ENCODE measurements at places on chromosomes 2 and 18.
A peak's percentile ranks its signal among the peaks of the same experiment; 100 is the strongest.

DNA sequence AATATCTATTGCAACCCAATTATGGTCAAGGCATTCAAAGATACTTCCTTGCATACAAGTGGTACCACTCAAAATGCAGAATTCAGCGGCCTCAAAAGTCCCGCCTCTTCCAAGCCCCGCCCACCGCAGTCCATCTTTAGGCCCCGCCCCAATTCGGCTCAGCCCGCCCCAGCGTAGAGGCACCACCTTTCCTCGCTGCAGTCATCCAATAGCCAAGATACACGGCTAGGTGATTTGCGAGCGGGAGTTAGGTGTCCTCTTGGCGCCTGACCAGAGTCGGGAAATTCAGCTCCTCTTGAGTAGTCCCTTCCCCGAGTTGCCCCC is 431 bp upstream of the SEC11C start:
- DNase-seq = peak; percentile 97

DNA sequence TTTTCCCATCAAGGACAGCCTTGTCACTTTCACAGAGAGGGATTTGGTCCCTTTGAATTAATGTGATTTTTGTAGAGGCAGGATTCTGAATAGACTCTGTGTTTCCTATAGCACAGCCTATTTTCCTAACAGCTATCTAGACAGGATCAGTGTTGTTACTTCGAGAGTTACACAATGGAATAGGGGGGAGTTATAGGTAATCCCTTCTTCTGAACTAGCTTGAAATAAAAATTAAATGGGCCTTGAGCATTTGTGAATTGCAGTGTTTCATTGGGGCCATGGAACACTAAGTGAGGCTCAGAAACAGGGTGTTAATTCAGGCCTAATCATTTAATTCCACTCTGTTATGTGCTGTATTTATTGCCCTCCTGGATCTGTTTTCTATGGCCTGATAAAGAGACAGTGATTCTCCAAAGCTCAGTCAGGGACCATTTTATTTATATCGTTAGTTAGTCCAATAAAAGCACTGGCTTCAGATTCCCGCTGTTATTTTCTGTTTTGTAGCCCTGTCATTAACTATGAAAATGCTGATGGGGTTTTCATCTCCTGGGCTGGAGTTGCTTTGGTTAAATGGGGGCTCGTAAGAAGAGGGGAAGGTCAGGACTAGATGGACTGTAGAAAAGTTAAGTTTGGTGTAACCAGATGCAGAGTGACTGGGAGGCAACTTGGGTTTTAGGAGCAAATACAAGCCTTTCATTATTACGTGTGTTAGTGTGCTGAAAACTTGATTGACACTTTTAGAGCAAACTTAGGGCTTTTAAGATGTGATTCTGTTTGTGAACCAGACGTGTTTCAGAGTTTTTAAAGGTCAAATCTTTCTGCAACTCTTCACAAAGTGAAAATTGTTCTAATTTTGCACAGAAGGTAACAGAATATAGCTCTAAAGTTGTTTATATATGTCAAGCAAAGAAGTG is 461.0 kb upstream of the HNRNPA3 start:
- DNase-seq = no peak

DNA sequence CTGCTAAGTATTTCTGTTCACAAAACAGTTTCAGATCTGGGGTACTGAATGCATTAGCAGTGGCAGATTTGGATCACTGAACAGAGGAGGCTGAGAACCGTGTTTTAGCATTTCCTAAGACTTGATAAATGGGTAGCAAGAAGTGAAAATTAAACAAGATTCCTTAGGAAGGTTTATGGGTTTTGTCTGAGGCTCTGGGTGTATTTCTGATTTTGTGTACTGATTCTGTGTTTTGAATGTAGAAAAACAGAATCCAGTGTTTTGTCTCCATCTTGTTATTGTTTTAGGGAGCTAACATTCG is 1.4 kb downstream of the FAM117B start:
- no peak for DNase-seq

GRCh38 chr18:74604774-74605173 is 7.1 kb downstream of the ZNF407 start:
- DNase-seq = no peak

DNA sequence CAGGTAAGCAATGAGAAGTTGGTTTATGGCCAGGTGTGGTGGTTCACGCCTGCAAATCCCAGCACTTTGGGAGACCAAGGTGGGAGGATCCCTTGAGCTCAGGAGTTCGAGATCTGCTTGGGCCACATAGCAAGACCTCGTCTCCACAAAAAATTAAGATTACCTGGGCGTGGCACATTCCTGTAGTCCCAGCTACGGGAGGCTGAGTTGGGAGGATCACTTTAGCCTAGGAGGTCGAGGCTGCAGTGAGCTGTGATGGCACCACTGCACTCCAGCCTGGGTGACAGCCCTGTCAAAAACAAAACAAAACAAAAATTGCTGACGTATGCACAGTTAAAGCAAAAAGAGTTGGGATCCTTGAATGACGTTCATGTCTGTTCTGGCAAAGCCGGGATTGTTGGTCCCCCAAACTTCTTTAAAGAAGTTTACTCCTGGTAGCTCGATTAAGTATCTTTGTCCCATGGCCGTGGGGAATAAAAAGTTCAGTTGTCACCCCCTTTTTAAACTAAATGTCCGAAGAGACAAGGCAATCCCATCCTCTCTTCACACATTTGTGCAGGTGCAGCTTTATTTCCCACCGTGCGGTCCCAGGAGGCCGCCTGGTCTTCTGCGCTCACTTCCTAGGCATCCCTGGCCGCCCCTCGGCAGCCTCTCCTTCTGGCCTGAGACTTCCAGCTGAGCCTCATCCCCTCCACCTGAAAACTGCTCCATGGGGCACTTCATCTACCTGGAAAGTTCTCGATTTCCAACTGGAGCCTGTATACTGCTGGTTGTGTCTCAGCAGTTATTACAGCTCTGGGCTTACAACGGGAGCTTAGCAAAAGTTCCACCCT is 762 bp upstream of the SPOPL start:
- DNase-seq = peak; percentile 77

- DNase-seq = no peak
Observed at GRCh38 chr2:148067801-148068200, 46.9 kb downstream of the MBD5 start.

DNA sequence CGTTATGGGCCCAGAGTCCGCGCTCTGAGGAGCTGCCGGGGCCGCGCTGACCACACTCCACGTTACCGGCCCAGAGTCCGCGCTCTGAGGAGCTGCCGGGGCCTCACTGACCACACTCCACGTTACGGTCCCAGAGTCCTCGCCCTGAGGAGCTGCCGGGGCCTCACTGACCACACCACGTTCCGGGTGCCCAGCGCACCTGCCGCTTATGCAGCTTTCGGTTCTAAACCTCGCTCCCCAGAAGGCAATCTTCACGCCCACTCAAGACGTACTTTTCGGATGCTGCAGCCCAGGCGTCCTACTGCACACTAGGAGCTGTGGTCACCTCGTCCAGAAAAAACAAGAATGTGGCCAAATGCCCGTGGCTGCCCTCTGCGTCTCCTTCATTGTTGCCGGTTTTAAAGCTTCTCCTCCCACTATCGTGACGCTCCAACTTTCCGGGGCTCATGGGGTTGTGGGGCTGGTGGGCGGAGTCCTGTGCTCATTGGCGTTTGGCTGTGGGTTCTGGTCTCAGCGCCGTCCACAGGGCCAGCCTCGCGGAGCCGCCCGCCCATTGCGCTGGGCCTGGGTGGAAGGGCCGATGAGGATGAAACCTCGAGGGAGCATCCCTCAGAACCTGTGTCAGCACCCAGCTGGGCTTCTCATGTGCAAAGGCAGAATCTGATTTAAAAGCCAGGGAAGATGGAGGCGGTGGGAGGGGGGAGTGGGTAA is 11.9 kb downstream of the KCNG2 start:
- no peak for DNase-seq

DNA sequence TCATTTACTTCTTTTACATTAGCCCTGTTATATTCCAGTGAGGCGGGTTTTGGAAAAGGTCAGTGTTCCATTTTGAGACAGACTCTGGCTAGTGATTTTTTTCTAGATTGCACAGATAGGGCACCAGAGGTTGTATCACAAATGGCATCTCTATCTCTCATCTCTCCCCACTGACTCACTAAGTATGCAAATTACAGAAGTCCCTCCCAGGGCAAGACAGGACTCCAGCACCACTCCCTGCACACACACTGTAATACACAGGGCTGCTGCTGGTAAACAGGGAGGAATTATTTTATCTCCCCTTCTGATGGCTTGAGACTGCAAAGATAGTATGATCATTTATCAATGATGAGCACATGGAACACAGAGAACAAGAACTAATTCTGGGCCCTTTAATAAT is 46.2 kb downstream of the AKAIN1 start:
- DNase-seq = peak; percentile 45

DNA sequence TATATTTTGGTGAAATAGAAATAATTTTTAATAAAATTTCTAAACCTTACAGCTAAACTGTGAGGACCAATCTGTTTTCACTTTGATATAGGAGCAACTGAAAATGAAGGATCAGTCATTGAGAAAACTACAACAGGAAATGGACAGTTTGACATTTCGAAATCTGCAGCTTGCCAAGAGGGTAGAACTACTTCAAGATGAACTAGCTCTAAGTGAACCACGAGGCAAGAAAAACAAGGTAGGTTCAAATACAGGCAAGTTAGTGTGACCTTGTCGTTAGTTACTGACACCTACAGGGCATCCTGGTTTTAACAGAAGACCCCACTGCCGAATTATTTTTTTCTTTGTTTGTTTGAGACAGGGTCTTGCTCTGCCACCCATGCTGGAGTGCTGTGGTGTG is 75.5 kb upstream of the STON1 start:
- DNase-seq = no peak

- DNase-seq = no peak
Observed at GRCh38 chr18:43970656-43971055, 693.4 kb upstream of the SYT4 start.

- DNase-seq = no peak
Observed at GRCh38 chr2:48749291-48750127, 6.0 kb downstream of the LHCGR start.

GRCh38 chr2:170716851-170717598 is 1.9 kb downstream of the SP5 start:
- DNase-seq = no peak

- DNase-seq = peak; percentile 32
Observed at GRCh38 chr18:33839452-33840211, 261.6 kb downstream of the ASXL3 start.

DNA sequence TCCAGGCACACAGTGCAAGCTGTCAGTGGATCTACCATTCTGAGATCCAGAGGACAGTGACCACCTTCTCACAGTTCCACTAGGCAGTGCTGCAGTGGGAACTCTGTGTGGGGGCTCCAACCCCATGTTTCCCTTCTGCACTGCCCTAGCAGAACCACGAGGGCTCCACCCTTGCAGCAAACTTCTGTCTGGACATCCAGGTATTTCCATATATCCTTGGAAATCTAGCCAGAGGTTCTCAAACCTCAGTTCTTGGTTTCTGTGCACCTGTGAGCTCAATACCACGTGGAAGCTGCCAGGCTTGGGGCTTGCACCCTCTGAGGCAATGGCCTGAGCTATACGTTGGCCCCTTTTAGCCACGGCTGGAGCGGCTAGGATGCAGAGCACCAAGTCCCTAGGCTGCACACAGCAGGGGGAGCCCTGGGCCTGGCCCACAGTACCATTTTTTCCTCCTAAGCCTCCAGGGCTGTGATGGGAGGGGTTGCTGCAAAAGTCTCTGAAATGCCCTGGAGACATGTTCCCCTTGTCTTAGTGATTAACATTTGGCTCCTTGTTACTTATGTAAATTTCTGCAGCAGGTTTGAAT is 77.5 kb downstream of the MAP4K3 start:
- DNase-seq = no peak

Measured in NCI-H526 (cell line).